H7 (cell line): ENCODE measurements at places on chromosomes 13 and 19. TPM values are rescaled to one million over a fixed set of nuclear protein-coding genes. Genes with fewer than 3 reads are reported as not detected.
A peak's percentile ranks its signal among the peaks of the same experiment; 100 is the strongest.

DNA sequence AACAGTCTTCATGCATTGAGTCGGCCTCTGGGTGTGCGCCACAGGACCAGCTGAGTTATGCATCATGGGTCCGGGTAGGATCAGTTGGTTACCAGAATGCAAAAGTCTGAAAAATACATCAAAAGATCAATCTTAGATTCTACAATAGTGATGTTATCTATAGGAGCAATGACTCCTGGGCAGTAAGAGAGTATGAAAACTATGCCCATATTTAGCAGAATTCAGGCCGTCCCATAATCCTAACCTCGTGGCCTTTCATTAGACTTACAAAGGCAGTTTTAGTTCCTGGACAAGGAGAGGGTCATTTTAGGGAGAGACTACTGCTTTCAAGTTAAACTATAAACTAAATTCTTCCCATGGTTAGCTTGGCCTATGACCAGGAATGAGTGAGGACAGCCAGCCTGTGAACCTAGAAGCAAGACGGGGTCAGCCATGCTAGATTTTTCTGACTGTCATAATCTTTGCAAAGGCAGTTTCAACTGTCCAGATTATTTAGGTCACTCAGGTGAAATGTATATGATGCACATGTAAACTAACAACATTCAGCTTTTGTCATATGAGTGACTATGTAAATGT, 11.8 kb upstream of the CDADC1 start:
- no peak for DNase-seq

Gene CBLC
- 15.3 and 16.3 TPM in 2 replicates for total RNA-seq

- no peak for DNase-seq
Measured at GRCh38 chr19:34179066-34179465, 6.8 kb downstream of the LSM14A start.

- DNase-seq, result peak; percentile 55
Measured at GRCh38 chr19:6743714-6744380, 4.4 kb downstream of the TRIP10 start.

Gene ZNF99
- total RNA-seq, result not detected in 2 replicates

DNA sequence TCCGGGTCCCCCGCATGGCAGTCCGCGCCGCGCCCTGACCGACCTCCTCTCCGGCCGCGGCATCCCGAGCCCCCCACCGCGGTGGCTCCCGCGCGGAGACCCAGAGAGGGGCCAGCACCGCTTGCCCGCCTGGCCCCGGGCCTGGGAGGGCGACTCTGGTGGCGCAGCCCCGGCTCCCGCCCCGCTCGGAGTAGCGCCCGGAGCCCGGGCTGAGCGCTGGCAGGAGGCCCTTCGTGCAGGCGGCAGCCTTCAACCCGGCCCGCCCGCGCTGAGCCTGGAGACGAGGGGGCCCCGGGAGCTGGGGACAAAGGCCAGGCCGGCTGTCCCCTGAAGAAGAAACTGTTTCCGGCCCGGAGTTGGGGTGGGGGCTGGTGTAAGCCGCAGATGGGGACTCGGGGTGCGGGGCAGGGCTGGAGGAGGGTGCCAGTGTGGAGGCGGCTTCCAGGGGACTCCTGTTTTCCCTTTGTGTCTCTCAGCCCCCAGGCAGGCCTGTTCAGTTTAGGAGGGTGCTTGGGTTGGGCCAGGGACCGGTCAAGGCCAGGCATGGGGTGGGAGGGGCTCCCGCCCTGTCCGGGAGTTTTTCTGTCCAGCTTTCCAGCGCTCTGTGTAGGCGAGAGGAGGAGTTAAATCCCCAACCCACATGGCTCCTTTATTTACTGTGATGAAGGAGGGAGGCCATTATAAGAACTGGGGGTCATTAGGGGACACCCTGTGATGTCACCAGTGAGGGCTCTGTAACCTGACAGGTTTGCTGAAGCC, 935 bp downstream of the LRP3 start:
- peak; percentile 86 for DNase-seq

Gene ATXN8OS
- not detected in 2 replicates for total RNA-seq

DNA sequence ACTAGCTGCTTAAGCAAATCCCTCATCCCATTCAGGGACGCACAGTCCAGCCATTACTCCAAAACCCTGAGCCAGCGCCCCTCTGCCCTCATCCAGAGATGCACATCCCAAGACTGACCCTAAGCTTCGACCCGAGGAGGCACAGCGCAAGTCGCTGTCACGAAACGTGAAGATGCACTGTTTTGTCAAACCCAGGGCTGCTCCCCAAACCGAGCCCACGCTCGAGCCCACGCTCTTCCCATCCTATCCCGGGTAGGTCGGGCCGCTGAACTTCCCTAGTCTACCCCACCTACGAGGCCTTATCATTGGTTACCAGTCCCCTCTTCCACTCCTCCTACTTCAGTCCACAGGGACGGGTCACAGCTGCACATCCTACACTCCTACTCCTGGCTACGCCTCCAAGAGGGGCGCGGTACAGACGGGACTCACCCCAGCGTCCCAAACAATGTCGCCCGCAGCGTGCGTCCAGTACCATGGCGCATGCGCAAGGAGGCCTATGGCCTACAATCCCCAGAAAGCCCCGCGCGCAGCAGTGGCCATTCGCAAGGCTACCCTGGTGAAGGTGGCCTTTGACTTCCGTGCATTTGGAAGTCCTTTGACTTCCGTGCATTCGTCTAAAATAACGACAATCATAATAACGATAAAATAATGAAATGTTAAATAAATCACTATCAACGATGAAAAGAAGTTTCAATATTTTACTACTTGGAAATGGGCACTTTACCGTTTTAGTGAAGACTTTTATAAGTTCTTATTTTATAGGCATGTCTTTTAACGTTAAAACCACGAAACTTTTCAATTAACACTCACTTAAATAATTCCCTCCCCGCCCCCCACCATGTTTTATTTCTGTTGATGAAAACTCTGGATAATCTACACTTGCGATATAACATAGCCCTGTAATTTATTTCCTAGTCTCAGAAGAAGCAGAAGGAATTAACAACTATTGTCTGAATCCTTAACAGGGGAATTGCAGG, at the start of gene ZNF285:
Gene ZNF285, minus strand, starts transcription at position 470 of the 977 bp plus-strand sequence. CDS start 4,395 bp downstream, outside the sequence.
- peak; percentile 81 for DNase-seq

DNA sequence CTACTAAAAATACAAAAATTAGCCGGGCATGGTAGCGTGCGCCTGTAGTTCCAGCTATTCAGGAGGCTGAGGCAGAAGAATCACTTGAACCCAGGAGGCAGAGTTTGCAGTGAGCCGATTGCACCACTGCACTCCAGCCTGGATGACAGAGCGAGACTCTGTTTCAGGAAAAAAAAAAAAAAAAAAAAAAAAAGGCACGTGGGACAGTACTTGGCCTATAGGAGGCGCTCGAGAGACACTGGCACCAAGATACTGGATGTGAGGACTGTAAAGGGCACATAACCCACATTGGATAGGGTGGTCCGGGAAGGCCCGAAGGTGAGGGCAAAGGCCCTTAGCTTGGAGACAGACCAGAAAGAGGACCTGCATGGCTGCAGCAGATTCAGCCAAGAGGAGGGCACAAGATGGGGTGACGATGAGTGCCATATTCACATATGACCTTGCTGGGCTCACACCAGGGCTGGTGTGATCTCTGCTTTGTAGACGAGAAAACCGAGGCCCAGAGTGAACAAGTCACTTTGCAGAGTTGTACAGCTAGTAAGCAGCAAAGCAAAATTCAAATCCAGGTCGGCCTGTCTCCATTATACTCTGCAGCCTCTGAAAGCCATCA, 89.4 kb downstream of the DPF1 start:
- peak; percentile 80 for DNase-seq

GRCh38 chr13:31022928-31023530, 90.6 kb downstream of the TEX26 start:
- no peak for DNase-seq

DNA sequence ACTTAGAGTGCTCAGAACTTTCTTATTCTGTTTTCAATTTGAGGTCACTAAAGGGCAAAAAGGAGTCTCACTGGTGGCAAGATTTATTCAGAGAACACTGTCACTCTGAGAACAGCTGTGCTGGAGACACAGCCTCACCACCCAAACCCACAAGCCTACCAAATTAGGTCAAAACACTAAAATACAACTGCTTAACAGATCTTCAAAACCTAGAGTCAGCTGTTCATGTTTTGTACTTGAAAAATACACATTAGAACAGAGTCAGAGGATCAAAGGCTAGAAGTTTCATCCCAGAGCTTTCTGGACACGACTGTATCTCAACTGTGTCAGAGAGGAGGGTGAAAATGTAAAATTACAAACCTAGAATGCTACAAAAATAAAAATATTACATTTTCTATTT, 89.3 kb downstream of the MIPEP start:
- DNase-seq, result no peak

Gene CDC16
- total RNA-seq, result 25.0 and 31.1 TPM in 2 replicates

DNA sequence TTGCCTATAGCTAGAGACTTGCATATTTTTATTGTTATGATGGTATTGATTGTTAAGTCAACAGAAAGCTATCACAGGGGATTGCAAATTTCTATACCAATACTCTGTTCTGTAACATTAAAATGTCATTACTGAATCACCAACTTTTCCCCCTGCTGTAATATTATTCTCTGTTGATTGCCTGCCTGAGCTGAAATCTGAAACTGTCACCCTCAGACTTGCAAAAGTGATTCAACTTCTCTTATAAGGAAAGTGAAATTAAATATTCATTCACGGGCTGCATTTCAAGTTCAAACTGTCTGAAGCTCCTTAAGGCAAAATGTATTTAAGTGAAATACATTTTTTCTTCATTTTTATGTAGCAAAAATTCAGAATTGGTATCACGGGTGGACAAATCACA, 723.2 kb downstream of the PCDH9 start:
- no peak for DNase-seq

- DNase-seq, result no peak
Measured at GRCh38 chr19:1280636-1281568, 4.8 kb upstream of the EFNA2 start.

Gene RNF17
- not detected in 2 replicates for total RNA-seq

- peak; percentile 52 for DNase-seq
Measured at GRCh38 chr19:16355293-16356043, 30.8 kb downstream of the KLF2 start.

Gene GJB6
- not detected in 2 replicates for total RNA-seq

DNA sequence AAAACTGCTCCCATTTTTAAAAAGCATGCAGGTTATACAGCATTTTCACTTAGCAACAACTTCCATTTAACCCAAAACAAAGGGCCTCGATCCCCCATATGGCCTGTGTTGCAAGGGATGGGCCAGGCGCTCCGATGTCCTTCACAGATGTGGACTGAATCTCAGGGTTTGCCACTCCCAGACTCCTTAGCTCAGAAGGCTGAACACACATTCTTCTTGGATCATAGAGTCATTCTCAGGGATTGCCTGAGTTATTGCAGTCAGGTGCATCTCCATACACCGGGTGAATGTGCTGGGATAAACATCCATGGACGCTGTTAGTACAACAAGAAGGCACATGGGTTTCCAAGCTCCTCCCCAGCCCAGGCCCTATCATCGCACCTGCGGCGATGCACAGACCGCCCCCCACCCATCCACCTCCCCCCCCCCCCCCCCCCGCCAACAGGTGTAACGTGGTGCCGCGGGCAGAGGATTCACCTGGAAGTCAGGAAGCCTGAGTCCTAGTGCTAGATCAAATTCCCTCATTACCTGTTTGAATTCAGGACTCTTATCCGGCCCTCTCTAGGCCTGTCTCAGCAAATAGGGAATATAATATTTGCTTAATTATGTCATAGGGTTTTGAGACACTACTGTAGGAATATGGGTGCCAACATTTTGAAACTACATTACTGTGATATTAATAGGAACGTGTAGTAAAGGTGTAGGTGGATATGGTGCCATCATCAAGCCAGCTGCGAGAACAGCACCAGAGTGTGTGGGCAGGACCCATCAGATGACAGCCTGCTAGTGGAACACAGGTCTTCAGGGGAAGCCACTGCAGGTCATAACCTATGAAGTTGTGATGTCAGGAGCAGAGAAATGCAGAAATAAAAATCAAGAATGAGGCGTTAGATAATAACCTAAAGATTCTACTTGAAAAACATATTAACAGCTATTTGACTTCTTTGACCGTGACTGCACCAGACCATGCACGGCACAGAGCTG, 110.9 kb downstream of the SACS start:
- DNase-seq, result peak; percentile 7

DNA sequence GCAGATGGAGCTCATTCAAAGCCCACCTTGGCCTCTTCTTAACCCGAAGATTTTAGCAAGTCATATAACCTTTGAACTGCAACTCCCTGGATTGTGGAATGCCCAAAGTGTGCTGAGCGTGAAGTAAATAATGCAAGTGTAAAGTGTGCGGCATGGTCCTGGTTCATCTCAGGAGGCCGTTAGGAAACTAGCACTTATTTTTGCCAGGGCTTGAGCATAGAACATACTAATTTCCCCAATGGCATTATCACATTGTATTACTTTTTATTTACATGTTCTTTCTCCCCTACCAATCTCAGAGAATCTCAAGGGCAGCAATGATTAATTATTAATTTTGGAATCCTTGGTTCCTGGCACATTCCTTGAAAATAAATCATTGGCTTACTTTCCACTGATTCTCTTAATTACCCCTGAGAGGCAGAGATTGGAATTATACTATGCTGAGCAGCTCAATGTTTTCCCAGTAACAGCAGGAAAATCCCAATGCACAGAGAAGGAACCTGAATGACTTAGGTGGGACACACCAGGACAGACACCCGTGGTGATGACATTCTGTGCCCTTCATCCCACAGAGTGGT, 128.8 kb upstream of the GJB6 start:
- no peak for DNase-seq

Gene KLK5
- total RNA-seq, result 1.7 TPM in 1 of 2 replicates, not detected in the other

DNA sequence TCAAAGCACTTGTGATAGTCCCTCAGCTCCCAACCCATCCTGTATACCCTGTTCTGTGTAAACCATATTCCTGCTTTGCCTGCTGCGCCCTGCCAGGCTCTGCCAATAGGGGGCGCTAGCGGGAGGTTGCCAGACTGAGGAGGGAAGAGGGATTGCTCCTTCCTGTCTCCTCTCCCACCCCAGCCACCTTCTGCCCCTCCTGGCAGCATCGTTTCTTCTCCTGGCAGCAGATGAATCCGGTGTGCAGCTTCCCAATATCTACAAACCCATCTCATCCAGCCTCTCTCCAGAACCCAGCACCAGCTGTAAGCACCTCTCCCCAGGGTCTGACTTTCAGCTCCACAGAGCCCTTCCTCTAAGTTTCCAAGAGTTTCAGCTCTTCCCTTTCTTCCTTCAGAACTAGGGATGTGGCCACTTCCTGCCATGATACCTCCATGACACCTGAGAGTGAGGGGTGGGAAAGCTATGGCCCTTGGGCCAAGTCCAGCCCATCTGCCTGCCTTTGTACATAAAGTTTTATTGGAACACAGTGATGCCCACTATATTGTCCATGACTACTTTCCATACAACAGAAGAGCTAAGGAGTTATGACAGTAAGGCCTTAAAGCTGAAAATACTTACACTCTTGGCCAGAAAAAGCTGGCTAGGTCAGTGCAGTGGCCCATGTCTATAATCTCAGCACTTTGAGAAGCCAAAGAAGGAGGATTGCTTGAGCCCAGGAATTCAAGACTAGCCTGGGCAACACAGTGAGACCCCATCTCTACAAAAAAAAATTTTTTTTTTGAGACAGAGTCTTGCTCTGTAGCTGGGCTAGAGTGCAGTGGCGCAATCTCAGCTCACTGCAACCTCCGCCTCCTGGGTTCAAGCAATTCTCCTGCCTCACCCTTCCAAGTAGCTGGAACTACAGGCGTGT, 34.5 kb upstream of the ATP1A3 start:
- peak; percentile 88 for DNase-seq

Gene ZNF773
- total RNA-seq, result 7.2 and 9.3 TPM in 2 replicates

Gene NLRP11
- total RNA-seq, result not detected in 2 replicates

GRCh38 chr13:106471957-106472543, 63.4 kb downstream of the EFNB2 start:
- DNase-seq, result peak; percentile 76

Gene ACP7
- 0.14 TPM in 1 of 2 replicates, not detected in the other for total RNA-seq

- DNase-seq, result no peak
Measured at GRCh38 chr19:55504252-55504603, 16.0 kb downstream of the SSC5D start.

GRCh38 chr13:62418376-62418775, 1002.7 kb upstream of the PCDH20 start:
- DNase-seq, result no peak

GRCh38 chr13:34208336-34208735, 390.4 kb downstream of the RFC3 start:
- DNase-seq, result no peak
